ENCODE measurements at places on chromosomes 2 and 18.

DNA sequence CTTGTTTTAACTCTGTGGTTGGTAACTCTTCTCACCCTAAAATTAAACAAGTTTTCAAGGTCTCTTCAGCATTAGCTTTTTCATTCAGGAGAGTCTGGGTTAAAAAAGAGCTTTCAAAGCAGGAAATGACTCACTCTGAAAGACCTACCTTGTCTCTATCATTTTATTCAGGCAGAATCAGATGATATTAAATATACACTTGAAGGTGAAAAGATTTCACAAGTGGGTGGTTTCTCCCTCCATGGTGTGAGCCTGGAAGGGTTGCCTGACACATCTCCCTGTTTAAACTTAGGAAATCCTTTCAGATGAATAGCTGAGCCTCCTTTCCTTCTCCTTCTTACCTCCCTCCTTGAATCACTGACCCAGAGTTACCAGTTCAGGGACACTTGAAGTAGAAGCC, 1402.0 kb upstream of the PIK3C3 start:
- no peaks in the 10 kb centered on the region for H3K4me1 ChIP-seq
- no peaks in the 10 kb centered on the region for H3K36me3 ChIP-seq
- H3K27ac ChIP-seq, result no peak overlapping the region
- no peaks in the 10 kb centered on the region for H3K27me3 ChIP-seq
- no peak for DNase-seq

DNA sequence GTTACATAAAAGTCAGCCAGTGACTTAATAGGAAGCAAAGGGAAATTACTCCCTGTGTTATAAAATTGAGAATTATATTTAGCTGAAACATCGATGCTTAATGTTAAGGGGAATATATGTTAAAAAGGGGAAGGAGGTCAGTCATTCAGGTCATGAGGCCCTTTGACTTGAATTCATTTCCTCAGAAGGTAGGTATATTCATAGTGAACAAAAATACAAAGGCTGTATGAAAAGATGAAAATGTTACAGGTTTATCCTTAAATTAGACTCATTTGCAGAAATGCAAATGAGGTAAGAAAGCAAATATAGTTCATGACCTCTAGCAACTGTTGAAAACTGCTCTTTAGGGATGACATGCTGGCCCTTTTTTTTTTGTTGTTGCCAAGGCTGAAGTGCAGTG, 20.8 kb downstream of the MSH6 start:
- no peaks in the 10 kb centered on the region for H3K27me3 ChIP-seq
- no peak overlapping the region for H3K27ac ChIP-seq
- H3K36me3 ChIP-seq, result peaks cover 95% of the 10 kb centered on the region
- no peak overlapping the region for H3K4me3 ChIP-seq
- H3K4me1 ChIP-seq, result peaks cover 7% of the 10 kb centered on the region

- H3K36me3 ChIP-seq, result peaks cover 5% of the 10 kb centered on the region
- no peaks in the 10 kb centered on the region for H3K27me3 ChIP-seq
- DNase-seq, result no peak
- H3K27ac ChIP-seq, result no peak overlapping the region
- no peak overlapping the region for H3K4me3 ChIP-seq
- no peaks in the 10 kb centered on the region for H3K4me1 ChIP-seq
Observed at GRCh38 chr2:148067801-148068200, 46.9 kb downstream of the MBD5 start.

DNA sequence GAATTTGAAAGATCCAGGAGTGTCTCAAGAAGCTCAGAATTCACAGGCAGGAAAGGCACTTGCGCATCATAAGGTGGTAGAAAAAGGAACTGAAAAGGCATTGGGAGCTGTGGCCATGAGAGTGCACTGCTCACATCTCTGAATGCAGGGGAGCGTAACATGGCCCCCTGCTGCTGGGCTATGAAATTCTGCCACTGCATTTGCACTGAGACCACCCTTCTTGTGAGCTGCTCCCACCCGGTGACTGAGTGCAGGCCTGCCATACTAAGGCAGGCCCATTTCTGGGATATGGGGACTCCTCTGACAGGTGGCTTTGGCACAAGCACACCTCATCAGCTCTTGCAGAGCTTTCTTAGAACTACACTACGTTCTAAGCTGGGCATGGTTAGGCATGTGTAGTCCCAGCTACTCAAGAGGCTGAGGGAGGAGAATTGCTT, 25.3 kb upstream of the STARD7 start:
- H3K4me3 ChIP-seq, result no peak overlapping the region
- no peak overlapping the region for H3K27ac ChIP-seq
- no peak for DNase-seq
- H3K27me3 ChIP-seq, result no peaks in the 10 kb centered on the region
- no peaks in the 10 kb centered on the region for H3K36me3 ChIP-seq

- H3K27ac ChIP-seq, result no peak overlapping the region
- no peak overlapping the region for H3K4me3 ChIP-seq
- no peaks in the 10 kb centered on the region for H3K36me3 ChIP-seq
- peak; percentile 16 for DNase-seq
- no peaks in the 10 kb centered on the region for H3K4me1 ChIP-seq
- no peaks in the 10 kb centered on the region for H3K27me3 ChIP-seq
Observed at GRCh38 chr18:65938592-65939372, 188.0 kb downstream of the CDH7 start.

- no peak for DNase-seq
- H3K4me1 ChIP-seq, result peaks cover 70% of the 10 kb centered on the region
- H3K27me3 ChIP-seq, result peaks cover 2% of the 10 kb centered on the region
Observed at GRCh38 chr2:207163053-207163755, 2.5 kb downstream of the KLF7 start.

- DNase-seq, result no peak
- H3K27me3 ChIP-seq, result peaks cover 2% of the 10 kb centered on the region
- no peak overlapping the region for H3K27ac ChIP-seq
- H3K4me1 ChIP-seq, result no peaks in the 10 kb centered on the region
Observed at GRCh38 chr2:160242893-160243564, 43.0 kb upstream of the ITGB6 start.

DNA sequence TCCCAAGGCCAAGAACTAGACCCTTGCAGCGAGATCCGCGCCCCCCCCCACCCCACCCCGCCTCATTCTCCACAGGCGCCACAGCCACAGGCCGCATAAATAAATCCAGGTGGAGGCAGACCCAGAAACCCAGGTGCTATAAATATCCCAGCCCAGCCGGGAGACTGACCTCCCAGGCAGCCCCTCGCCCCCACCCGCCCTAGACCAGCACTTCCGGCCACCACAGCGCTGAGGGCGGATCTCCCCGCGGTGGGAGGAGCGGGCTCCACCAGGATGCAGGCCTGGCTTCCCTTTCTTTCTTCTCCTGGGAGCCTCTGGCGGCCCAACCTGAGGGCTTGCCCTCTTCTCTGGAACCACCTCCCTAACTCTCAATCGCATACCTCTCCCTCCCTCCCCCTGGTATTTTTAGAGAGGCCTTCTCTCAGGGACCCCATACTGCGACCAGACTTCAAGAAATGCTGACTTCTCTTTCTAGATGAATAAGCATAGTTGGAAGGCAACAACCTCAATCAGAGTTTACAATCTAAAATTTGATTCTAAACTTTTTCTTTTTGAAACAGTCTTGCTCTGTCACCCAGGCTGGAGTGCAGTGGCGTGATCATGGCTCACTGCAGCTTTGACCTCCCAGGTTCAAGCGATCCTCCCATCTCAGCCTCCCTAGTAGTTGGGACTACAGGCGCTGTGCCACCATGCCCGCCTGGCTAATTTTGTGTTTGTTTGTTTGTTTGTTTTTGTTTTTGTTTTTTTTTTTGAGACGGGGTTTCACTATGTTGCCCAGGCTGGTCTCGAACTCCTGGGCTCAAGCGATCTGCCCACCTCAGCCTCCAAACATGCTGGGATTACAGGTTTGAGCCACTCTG, 55.0 kb downstream of the PKDCC start:
- H3K4me3 ChIP-seq, result peak overlapping the region; percentile 79
- peaks cover 41% of the 10 kb centered on the region for H3K4me1 ChIP-seq
- H3K27me3 ChIP-seq, result no peaks in the 10 kb centered on the region

GRCh38 chr2:173843526-173843925, 121.6 kb downstream of the SP3 start:
- DNase-seq, result no peak
- H3K36me3 ChIP-seq, result no peaks in the 10 kb centered on the region
- no peak overlapping the region for H3K4me3 ChIP-seq
- peaks cover 24% of the 10 kb centered on the region for H3K27me3 ChIP-seq
- H3K27ac ChIP-seq, result no peak overlapping the region

- no peak overlapping the region for H3K4me3 ChIP-seq
- H3K27me3 ChIP-seq, result no peaks in the 10 kb centered on the region
- no peaks in the 10 kb centered on the region for H3K4me1 ChIP-seq
- no peak for DNase-seq
- H3K27ac ChIP-seq, result no peak overlapping the region
Observed at GRCh38 chr18:55227771-55228170, 268.5 kb upstream of the CCDC68 start.

DNA sequence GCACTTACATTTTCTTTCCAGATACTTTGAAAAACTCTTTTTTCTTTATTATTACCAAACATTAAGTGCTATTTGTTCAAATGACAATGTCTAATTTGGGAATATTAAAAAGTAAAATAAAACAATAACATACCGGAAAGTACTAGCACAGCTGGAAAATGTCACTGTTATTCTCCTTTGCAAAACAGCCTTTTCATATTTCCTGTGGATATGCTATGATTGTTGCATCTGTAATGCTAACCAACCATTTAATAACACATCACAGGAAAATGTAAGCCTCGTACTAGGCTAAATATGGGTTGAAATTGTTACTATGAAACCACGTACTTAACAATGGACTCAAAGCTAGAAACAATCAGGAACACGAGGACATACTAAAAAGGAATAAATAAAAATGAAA, 298.1 kb downstream of the CBLN2 start:
- no peak overlapping the region for H3K27ac ChIP-seq
- H3K4me3 ChIP-seq, result no peak overlapping the region
- no peaks in the 10 kb centered on the region for H3K27me3 ChIP-seq
- H3K4me1 ChIP-seq, result no peaks in the 10 kb centered on the region

DNA sequence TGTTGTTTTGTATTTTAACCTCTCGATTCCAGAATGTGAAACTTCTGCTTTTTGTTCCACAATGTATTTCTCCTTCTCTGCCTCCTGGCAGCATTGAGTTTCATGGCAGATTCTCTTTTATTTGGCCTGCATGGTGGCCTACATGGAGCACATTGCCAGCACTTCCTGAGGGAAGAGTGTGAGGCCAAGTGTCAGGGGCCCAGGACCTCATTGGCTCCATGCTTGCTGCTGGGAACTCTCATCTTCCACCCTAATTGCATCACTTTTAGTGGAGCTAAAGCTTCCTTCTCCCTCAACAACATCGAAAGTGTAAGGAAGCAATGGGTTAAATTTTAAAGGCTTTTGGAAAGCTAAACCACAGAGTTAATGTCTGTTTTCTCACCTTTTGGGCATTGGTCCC, 9.5 kb downstream of the TRIB2 start:
- DNase-seq, result no peak
- no peaks in the 10 kb centered on the region for H3K27me3 ChIP-seq
- peaks cover 65% of the 10 kb centered on the region for H3K4me1 ChIP-seq
- peaks cover 12% of the 10 kb centered on the region for H3K36me3 ChIP-seq
- H3K4me3 ChIP-seq, result no peak overlapping the region
- H3K27ac ChIP-seq, result no peak overlapping the region

- H3K27ac ChIP-seq, result no peak overlapping the region
- no peak overlapping the region for H3K4me3 ChIP-seq
- H3K4me1 ChIP-seq, result no peaks in the 10 kb centered on the region
- H3K36me3 ChIP-seq, result no peaks in the 10 kb centered on the region
- H3K27me3 ChIP-seq, result no peaks in the 10 kb centered on the region
Observed at GRCh38 chr2:194616334-194616733, 1040.7 kb upstream of the SLC39A10 start.

- no peaks in the 10 kb centered on the region for H3K4me1 ChIP-seq
- H3K36me3 ChIP-seq, result no peaks in the 10 kb centered on the region
- H3K4me3 ChIP-seq, result no peak overlapping the region
- H3K27ac ChIP-seq, result no peak overlapping the region
Observed at GRCh38 chr2:152499331-152499816, 164.4 kb downstream of the FMNL2 start.

DNA sequence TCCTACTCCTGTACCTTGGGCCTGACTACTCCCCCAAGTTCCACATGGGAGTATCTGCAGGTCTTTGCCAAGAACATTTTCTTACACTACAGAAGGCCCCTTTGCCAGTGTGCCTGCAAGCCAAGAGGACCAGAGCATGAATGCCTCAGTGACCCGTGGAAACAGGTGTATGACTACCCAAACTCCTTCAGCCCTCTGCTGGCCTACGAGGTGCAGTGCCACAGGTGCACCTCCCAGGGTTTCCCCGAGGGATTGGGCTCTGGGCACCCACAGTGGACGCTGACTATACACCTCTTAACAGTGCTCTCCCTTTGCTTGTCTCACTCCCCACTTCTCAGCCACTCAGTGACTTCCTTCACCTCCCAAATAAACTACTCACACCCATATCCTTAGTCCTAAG, 91.4 kb downstream of the COL6A3 start:
- peaks cover under 1% of the 10 kb centered on the region for H3K27me3 ChIP-seq
- no peaks in the 10 kb centered on the region for H3K36me3 ChIP-seq

- no peak overlapping the region for H3K4me3 ChIP-seq
- H3K27ac ChIP-seq, result no peak overlapping the region
- H3K27me3 ChIP-seq, result no peaks in the 10 kb centered on the region
Observed at GRCh38 chr2:240508832-240509545, 48.8 kb downstream of the ANKMY1 start.

DNA sequence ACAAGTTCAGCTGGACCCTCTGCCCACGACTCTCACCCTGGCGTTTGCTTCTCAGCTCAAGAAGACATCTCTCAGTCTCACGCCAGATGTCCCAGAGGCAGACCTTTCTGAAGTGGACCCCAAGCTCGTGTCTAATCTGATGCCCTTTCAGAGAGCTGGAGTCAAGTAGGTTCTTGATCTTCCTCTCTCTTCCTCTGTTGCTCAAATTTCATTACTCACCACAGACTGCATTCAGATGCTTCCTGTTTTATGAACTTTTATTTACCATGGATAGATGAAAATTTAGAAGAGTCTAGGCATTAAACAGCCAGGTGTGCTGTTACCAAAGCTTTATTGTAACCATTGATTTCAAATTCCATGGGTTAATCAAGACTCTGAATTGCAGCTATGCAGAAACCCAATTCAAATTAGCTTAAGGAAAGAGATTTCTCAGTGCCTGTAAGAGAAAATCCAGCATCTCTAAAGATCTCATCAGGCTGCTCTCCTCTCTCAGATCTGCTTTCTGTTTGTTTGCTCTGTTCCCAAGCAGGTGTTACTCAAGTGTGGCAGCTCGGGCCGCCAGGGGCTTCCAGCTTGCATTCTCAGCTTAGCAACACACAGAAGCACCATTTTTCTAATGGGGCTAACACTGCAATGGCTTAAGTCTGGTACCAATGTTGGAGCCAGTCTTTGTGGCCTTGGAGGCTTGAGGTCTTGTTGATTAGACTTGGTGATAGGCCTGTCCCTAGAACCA, 16.5 kb downstream of the SMARCAL1 start:
- H3K27me3 ChIP-seq, result no peaks in the 10 kb centered on the region
- no peak overlapping the region for H3K27ac ChIP-seq
- H3K4me1 ChIP-seq, result no peaks in the 10 kb centered on the region
- H3K36me3 ChIP-seq, result peaks cover 56% of the 10 kb centered on the region
- H3K4me3 ChIP-seq, result no peak overlapping the region
- no peak for DNase-seq

DNA sequence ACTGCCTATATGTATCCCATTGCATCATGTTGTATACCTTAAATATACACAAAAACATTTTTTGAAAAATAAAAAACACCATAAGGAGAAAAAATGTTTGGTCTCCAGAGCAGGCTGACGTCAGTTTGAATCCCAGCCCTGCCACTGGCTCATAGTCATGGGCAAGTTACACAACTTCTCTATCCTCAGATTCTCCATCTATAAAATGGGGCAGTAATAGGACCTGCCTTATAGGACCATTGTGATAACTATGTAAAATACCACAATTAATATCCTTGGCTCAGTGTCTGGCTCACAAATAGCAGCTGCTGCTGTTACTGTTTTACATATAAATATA, 135.6 kb downstream of the SMAD7 start:
- no peak overlapping the region for H3K4me3 ChIP-seq
- H3K27me3 ChIP-seq, result no peaks in the 10 kb centered on the region
- DNase-seq, result no peak
- H3K36me3 ChIP-seq, result peaks cover 5% of the 10 kb centered on the region
- peaks cover 55% of the 10 kb centered on the region for H3K4me1 ChIP-seq
